Mucosa of gallbladder (tissue), 1 donor: ENCODE measurements at places on chromosomes 4 and X. TPM values are rescaled to one million over a fixed set of nuclear protein-coding genes. Genes with fewer than 3 reads are reported as not detected.

MAOB gene
- total RNA-seq: 40.9 TPM

SPATA18 gene
- 20.1 TPM for total RNA-seq

DCAF4L1 gene
- 0.12 TPM for total RNA-seq

CXCL3 gene
- 0.52 TPM for total RNA-seq

ARMCX2 gene
- total RNA-seq: 57.9 TPM

GLUD2 gene
- total RNA-seq: 7.6 TPM

CFP gene
- total RNA-seq: 2.4 TPM

UTP3 gene
- total RNA-seq: 17.1 TPM

CENPE gene
- total RNA-seq: 2.2 TPM

ADH1A gene
- total RNA-seq: 5.4 TPM

DNA sequence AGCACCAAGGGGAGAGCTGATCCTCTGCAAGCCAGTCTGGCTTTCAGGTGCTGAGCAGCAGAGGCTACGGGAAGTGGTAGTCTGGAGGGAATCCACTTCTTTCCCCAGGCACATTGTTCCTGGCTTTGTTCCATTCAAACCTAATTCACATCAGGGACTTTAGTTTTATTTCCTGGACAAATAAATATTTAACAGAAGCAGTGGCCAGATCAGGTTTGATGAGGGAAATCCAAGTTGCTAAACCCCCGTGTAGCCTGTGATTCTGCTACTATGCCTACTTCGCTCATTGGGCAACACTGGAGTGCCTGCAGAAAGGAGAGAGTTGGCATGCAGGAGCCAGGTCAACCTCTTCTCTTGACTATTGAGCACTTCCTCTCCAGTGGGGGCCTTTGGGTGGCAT, 13.8 kb upstream of the STBD1 start:
- DNase-seq: no peak

DNA sequence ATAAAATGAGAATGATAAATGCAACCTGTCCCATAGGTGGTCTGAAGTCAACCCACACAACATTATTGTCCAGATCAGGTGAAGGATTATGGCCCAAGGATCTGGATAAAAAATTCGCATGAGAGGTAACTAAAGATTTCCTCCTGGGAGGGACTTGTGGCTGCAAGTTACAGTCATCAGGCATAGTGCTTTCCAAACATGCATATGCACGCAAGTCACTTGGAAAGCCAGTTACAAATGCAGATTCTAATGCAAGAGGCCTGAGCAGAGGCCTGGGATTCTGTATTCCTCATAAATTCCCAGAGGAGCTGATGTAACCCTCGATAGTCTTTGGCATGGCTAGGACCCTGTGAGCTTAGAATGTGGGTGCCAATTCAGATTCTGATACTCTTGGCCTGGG, 21.1 kb downstream of the HS3ST1 start:
- DNase-seq: no peak

DNA sequence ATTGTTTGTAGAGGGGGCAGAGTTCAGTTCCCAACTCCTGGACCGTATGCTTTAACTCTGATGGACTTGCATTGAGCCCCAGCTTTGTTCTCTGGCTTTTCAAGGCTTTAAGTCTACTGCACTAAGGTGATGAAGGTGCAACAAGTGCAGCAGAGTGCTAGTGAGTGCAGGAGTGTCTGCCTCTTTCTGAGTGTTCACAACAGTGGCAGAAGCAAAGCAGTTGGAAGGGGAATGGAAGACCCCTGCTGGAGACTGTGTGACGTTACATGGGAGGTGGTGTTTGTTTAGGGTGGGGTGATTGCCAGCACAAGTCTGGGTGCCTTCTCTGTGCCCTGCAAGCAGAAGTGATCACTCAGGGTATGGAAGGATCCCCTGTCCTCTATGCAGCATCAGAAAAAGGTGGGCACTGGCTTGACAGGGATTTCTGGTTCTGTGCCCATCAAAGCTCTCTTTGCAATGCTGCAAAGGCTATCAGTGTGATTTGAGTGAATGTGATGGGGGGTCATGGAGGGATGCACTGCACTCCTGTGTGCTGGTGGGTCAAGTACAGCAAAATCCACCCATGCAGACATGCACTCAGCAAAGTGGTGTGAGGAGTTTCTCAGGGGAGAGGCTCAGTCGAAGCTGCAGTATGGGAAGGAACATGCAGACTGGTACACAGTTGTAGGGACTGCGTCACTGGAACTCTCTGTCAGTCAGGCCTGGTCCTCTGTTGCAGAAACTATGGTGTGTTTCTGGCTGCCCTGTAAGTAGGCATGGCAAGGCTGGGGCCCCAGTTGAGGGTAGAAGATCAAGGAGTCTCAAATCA, 70.9 kb upstream of the UGT2B7 start:
- no peak for DNase-seq

- DNase-seq: no peak
These were observed 33.6 kb downstream of the PITX2 start for GRCh38 chr4:110589297-110589696.

DNA sequence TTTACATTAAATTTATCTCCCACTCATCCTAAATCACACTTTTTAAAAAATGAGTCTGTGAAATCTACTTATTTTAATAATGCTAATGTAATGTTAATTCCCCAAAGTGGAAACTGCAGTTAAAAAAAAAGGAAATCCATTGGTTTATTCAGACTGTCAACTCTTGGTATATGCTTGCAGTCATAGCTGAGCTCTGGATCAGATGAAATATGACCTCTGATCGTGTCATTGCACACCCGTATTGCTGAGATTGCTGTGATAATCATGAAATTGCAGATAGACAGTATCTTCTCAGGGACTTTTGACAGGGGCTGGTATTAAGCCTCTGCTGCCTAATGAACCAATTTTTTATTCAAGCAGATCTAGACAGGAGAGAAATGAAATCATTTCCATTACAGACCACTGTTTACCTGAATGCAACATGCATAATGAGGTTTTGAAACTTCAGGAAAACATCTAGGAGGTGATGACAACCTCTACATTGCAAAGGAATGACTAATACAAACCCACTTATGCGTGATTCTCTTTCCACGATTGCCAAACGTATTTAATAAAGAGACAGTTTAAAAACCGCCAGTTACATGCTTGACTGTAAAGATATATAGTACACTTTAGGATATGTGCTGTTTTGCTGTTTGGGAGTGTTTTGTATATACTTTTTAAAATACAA, 138.3 kb upstream of the PUDP start:
- DNase-seq: no peak

DNA sequence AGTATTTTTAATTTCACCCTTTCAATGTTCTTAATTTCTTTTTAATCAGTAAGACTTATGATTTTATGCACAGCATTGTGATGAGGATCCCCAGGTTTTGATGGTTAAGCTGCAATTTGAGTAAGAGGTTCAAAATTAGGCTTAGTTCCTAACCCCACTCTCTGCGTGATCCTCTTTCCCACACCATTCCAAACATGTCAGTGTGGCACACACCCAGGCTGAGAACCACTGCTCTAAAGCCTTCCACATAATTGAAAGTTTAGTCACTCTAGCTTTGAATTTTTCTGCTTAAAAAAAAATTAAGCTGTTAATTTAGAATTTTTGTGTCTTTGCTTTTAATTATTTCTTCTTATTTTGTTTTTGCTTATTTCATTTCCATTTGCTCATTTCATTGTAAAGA, 68.8 kb upstream of the SLC7A11 start:
- DNase-seq: no peak

DNA sequence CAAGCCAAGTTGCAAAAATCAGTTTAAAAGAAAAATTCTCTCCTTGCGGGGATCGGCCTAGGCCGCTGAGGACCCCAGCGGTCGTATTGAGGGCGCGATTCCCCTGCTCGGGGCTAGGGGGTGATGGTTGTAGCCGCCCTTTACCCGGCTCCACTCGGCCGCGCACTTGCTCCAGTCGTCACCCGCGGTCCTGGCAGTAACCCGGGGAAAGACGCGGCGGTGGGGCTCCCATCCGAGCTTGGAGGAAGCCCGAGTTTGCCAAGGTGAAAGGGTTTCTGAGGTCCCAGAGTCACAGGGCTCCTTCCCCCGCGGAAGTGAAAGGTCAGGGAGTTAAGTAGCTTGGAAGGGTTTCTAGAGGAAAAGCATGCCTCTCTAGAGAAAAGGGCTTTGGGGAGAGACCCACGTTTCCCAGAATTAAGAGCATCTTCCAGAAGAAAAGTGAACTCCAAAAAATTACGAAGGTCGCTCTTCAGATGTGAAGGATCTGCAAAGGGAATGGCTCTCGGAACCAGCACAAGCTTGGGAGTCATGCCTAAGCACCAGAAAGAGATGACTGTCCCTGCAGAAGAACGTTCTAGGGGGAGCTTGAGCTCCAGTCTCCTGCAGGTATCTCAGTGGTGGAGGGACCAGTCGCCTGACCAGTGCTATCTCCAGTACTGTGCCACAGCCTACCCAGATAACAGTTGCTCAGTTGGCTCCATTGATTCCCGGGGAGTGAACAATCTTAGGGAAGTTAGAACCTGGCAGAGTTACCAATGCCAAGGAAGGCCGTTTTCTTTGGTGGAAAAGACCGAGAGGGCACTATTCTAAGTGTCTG, 875 bp downstream of the LAP3 start:
- peak; percentile 22 for DNase-seq

GRCh38 chr4:165439344-165439743, 60.5 kb downstream of the CPE start:
- no peak for DNase-seq
